ENCODE measurements at places on chromosomes 7 and 10.

- DNase-seq, result no peak
These were observed 31.1 kb upstream of the ABCA13 start for GRCh38 chr7:48140001-48140681.

- DNase-seq, result peak; percentile 81
These were observed 2.9 kb downstream of the KLF6 start for GRCh38 chr10:3782146-3782450.

DNA sequence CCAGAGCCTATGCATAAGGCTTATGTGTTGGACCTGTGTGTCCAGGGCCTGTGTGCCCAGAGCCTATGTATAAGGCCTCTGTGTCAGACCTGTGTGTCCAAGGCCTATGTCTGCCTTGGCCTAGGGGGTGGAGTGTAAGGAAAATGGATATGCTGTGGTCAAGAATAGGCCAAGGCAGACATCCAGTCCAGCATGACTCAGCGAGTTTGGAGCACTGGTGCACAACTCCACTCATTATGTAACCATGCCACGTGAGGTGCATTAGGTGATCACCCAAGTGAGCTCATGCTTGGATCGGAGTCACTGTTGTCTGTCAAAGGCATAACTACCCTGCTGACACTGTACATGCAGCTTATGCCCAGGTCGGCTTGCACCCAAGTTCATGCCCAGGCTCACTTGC is 238.9 kb downstream of the CACNA2D1 start:
- DNase-seq, result no peak

- DNase-seq, result no peak
These were observed 68.7 kb downstream of the ST7 start for GRCh38 chr7:117021986-117022385.

- no peak for DNase-seq
These were observed 201.0 kb downstream of the ZNF716 start for GRCh38 chr7:57651006-57651405.

GRCh38 chr7:25408012-25408687 is 179.9 kb upstream of the NPVF start:
- DNase-seq, result no peak

- no peak for DNase-seq
These were observed 142.9 kb downstream of the SVIL start for GRCh38 chr10:29491918-29492317.

DNA sequence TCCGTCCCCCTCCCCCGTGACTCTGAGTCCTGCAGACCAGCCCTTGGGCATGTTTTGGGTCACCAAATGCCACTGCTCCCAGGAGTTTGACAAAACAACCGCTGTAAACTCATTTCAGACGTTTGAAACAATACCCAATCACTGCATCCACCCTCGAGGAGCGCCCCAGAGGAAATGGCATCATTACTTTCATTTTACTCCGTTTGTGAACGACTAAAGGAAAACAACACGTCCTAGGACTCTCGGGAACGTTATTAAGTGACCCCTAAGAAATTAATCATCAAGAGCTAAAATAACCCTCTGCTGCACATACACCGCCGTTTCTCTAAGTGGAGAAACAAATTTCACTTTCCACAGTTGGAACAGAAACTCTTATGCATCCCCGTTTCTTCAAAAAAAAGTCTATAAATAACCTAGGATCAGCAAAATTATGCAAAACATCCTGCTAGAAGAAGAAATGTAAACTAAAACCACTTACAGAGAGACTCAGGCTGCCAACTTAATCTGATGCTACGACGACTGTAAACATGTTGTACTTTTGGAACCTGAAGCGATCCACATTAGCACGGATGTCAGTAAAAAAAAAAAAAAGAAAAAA is 109.9 kb upstream of the EFCAB10 start:
- DNase-seq, result peak; percentile 68

DNA sequence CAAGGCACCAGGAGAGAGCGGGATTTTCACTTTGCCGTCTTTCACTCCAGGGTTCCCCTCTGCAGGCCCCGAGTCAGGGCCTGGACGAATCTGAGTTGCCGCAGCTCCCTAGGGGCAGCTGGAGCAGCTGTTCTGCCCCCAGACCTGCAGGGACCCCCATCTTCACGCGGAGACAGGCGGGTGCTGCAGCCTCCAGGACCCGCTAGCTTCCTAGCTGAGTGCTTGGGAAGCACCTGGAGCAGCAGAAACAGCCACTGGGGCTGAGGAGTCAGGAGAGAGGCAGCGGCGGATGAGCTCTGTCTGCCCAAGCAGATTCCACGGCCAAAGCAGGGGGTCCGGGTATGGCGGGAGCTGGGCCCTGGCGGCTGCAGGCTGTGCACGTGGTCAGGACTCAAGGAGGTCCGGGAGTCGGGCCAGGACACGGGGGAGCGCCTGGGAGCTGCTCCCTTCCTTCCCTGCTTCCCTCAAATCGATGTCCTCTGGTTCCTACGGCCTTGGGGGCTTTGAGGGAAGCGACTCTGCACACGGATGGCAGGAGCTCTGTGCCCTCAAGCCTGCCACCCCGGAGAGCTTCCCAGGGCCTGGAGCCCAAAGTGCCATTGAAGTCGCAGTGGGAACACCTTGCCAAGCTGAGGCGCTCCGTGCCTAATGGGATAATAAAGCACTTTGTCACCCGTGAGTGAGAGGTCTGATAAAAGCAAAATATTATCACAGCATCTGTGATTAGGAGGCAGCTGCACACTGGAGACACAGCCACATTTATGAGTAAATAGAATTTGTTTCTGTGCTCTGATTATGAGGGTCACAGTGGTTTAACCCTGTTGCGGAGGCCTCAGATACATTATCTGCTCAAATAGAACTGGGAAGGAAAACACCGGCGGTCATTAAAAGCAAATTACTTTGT is 17.2 kb downstream of the MNX1 start:
- DNase-seq, result no peak

DNA sequence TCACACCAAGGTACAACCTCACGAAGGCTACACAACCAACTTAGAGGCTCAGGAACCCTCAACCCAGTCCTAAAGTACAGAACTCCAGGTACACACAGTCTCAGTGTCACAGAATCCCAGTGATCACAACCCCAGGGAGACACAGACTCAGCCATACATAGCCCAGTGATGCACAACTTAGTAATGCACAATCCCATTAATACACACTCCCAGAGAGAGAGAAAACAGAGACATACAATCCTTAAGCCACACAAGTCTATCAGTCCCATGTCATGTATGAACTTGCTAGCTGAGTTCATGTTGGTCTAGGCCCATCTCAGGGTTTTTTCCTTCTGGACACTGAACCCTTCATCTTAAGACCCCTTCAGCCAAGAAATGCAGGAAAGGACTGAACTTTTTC is 4.6 kb downstream of the KCNIP2 start:
- no peak for DNase-seq

- DNase-seq, result no peak
These were observed 308.8 kb upstream of the AOAH start for GRCh38 chr7:37033141-37033540.

- DNase-seq, result no peak
These were observed 2.9 kb upstream of the MMP21 start for GRCh38 chr10:125778556-125778955.

GRCh38 chr10:110007701-110008517 is at the start of gene ADD3:
Gene ADD3 (plus strand): TSS chr10:110007984. CDS start chr10:110100654, 92,670 bp downstream.
- DNase-seq, result peak; percentile 85

GRCh38 chr7:127530148-127530547 is 55.2 kb downstream of the GCC1 start:
- DNase-seq, result no peak

DNA sequence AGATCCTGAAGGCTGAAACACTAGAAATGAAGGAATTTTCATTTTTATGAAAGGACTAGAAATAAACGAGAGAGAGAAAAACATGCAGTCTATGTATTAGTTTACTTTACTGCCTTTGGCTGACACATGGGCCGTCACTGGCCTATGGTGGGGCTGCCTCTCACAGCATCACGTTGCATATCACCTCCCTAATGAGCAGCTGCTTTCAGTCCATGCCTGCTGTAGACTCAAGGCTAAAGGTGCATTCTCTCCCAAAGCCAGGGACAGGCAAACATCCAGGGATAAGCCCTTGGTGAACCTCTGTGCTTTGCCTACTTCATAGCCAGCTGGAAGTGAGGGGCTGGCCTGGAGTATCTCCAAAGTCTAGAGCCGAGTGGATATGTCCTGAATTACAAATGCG is 359.4 kb downstream of the GPAM start:
- DNase-seq, result no peak

GRCh38 chr10:130026670-130027456 is 62.8 kb upstream of the EBF3 start:
- no peak for DNase-seq

- peak; percentile 6 for DNase-seq
These were observed 98.1 kb upstream of the RSU1 start for GRCh38 chr10:16915300-16915699.

Data from CD4-positive, alpha-beta T cell treated with Interleukin-4 for 4 hours (primary cell).